ENCODE measurements at places on chromosomes 4 and X.

- DNase-seq, result no peak
Observed at GRCh38 chrX:11374570-11374969, 81.4 kb downstream of the AMELX start.

DNA sequence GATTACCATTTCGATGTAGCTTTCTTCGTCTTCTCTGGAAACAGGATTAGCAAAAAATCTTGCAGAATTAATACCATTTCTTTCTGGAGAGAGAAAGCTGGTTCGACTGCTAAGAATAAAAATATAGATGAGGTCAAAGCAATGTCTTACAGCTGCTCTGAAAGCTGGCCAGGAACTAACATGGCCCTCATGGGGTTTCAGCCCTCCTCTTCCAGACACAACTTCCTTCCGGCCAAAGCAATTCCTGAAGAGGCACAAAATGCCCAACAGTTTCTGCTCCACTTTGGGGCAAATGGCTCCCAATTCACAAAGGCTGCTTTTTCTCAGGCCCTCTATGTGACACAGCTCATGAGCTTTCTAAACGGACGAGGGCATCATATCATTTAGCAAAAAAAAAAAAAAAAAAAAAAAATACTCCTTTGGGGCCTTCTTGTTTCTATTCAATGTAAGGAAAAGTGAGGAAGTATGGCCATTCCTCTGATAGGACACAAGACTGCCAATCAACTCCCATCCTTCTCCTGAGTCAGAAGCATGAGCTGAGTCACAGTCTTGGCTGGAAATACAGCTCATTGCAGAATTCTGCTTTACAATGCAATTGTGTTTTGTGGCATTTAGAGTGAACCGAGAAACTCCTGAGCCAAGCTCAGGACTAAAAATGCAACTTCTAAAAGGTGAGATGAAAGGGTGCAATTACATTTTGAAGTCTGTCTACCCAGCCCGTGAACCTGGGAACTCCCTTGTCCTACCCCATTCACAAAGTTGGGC lies 42.7 kb upstream of the CTAG2 start:
- DNase-seq, result no peak

DNA sequence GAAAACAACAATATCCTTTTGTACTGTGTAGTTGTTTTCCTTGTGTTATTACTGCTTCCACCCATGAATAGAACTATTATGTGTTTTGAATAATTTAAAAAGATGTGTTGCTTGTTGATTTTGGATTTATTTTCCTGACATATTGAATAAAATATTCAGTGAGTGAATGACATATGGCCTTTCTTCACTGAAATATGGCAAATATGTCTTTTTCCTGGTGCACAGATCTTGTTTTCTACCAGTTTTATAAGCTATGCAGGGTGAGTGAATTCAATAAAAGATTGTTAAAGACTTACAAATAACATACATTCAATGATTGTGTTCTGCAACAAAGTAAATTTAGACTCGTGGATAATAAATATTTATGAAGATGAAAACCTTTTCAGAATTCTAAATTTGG lies 1216.3 kb upstream of the ADGRL3 start:
- no peak for DNase-seq

DNA sequence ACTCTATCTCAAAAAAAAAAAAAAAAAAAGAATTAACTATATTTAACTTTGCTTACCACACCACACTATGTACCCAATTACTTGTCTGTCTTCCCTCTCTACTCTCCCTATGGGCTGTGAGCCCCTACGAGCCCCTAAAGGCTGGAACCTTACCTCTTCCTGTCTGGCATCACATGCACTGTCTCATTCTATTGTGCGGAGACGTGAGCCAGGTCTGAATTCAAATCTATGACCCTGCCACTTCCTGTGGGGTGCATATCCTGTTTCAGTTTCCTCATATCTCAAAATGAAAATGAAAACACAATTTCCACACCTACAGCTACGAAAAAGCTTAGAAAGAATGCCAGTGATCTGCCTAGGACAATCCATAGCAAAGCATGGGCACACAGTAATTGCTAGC lies 42.9 kb upstream of the HS3ST1 start:
- DNase-seq, result no peak

DNA sequence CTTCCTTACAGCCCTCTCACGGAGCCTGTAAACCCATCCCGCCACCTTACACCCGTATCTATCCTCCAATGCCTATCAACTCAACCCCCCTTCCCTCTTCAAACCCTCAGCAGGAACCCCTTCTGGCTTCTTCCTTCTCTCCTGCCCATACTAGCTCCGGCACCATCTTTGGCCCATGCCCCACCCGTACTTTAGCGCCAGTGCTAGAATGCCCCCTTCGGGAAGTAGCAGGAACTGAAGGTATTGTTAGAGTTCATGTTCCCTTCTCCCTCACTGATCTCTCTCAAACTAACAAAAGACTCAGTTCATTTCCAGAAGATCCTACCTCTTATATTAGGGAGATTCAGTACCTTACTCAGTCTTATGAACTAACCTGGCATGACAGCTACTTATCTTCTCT lies 2.7 kb upstream of the UGT2B15 start:
- no peak for DNase-seq

GRCh38 chr4:76558396-76559235 lies 123.6 kb downstream of the SHROOM3 start:
- DNase-seq, result no peak

- no peak for DNase-seq
Observed at GRCh38 chrX:154515090-154515965, 704 bp downstream of the FAM3A start.

DNA sequence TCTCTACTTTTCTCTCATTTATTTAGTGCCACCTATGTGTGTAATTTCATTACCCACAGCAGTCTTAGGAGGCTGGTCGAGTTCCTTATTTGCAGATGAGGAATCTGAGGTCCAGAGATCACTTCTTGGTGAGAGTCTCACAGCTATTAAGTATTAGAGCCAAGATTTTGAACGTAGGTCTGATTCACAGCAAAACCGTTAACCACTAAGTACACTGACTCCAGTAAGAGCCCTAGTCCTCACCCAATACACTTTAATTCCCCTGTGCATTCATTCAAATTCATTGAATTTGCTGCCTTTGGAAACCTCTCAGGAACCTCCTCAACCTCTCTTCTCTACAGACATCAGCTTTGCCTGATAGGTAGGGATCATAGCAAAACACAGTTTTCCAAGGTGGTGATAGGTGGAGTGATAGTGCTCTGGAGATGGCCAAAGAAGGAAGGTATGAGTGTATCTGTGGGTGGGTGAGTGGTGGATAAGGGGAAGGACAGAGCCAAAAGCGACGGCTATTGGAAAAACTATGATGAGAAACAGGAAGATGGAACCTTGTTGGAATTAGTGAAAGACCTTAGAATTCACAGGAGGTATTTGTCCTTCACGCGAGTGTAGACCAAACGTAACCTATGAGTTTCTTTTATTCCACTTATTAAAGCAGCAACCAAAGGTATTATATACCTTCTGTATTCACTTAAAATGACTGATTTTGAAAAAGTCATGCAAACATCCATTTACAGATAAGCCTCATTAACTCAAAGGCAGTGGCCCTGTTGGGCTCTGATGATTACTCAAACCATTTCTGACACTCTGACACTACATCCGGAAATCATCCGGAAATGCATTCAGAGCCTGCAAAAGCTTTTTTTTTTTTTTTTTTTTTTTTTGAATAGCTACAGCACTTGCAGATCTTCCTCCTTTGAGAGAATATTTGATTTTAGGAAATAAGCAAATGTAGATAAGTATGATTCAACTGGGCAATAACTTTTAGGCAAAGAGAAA lies 6.3 kb downstream of the FMR1 start:
- DNase-seq, result no peak

DNA sequence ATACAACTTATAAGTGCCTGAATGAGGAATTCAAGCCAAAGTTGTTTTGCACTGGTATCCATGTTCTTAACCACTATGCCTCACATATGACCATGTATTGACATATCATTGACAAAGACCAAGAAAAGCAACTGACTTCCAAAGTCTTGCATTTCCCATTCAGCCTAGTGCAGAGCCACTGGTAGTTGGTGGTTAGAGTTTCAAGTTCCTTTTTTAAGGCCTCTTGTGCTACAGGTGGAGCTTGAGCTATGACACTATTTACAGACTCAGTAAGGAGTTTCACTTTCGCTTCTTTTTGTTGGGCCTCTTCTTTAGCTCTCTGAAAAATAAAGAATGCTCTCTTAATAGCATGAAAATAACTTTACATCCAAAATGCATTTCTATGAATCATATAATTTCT lies 763.0 kb downstream of the DMD start:
- DNase-seq, result no peak

Data from DMS 273 treated with DMSO at 0.1 percent for 48 hours (cell line).